Airway epithelial cell (primary cell): ENCODE measurements at places on chromosomes 1 and 21. TPM values are rescaled to one million over a fixed set of nuclear protein-coding genes. Genes with fewer than 3 reads are reported as not detected.

PGLYRP4 gene
- 3.5 and 10.7 TPM in 2 replicates for total RNA-seq

OR2T11 gene
- not detected in 2 replicates for total RNA-seq

CAMK2N1 gene
- 9.2 and 12.2 TPM in 2 replicates for total RNA-seq

TNFSF4 gene
- 0.71 and 1.1 TPM in 2 replicates for total RNA-seq
